Adipocyte (in vitro differentiated cells): ENCODE measurements at places on chromosomes 7 and 10.

- DNase-seq = peak; percentile 93
Observed at GRCh38 chr7:28405662-28406061, 6.7 kb upstream of the CREB5 start.

- DNase-seq = no peak
Observed at GRCh38 chr7:73834626-73835191, 3.9 kb downstream of the CLDN4 start.

- DNase-seq = no peak
Observed at GRCh38 chr10:131653554-131654470, 247.0 kb upstream of the PPP2R2D start.

DNA sequence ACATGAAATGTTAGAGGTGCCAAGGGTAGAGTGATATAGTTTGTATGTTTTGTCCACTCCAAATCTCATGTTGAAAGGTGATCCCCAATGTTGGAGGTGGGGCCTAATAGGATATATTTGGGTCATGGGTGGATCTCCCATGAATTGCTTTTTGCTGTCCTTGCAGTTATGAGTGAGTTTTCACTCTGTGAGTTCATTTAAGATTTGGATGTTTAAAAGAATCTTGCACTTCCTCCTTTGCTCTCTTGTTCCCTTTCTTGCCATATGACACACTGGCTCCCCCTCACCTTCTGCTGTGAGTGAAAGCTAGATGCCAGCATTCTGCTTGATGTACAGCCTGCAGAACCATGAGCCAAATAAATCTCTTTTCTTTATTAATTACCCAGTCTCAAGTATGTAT, 269.2 kb downstream of the ZWINT start:
- no peak for DNase-seq

DNA sequence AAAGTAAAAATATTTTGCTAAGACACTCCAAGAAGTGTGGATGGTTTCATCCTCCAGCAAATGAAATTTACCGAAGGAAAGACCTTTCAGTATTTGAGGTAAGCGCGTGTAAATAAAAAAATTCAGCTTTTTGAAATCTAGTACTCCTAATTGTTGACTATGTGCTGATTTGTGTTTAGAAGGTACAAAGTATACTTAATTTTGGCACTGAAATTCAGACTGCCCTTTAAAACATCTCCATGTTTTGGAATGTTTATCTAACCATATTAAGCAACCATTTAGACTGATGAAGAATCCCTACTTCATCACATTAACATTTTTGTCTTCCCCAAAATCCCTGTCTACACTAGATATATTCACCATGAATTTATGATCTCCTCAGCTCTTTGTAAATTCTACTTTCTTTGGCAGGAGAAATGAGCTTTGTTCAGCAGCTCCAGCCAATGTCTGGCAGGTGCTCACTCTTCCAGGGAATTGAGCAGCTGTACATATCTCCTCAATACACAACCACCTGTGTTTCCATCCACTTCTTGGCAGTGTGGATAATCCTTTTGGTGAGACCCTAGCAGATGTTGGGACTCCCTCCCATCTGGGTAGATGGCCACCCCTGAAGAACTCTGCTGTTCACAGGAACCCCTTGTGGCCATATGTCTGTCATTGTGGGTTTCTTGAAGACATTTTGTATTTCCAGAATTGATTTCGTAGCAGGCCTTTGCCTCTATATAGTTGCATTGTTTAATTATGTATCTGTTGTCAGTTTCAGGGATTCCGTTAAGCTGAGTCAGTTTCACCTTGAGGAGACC, 129.4 kb upstream of the SAMD8 start:
- no peak for DNase-seq

DNA sequence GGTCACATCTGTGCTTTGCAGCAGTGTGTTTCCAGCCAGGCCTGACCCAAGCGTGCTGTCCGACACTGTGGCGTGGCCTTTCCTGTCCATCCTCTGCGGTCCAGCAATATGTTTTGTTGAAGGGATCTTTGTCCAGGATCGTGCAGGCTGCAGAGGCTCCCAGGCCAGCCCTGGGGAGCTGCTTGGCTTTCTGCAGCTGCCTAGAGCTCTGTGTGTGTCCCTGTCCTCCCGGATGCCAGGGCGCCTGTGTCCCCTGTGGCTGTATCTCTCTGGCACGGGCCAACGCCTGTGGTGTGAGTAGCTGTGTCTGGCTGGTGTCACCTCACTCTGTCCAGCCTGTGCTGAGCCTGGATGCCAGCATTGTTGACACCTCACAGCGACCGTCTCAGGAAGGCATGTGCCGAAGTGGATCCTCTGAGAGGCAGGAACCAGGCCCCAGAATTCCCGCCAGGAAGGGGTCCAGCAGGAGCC, 94.5 kb downstream of the INPP5A start:
- DNase-seq = no peak

GRCh38 chr7:51129527-51130472, 186.8 kb downstream of the COBL start:
- no peak for DNase-seq

GRCh38 chr7:46680147-46680546, 759.1 kb upstream of the IGFBP3 start:
- no peak for DNase-seq

GRCh38 chr7:117036053-117036669, 82.9 kb downstream of the ST7 start:
- DNase-seq = no peak

DNA sequence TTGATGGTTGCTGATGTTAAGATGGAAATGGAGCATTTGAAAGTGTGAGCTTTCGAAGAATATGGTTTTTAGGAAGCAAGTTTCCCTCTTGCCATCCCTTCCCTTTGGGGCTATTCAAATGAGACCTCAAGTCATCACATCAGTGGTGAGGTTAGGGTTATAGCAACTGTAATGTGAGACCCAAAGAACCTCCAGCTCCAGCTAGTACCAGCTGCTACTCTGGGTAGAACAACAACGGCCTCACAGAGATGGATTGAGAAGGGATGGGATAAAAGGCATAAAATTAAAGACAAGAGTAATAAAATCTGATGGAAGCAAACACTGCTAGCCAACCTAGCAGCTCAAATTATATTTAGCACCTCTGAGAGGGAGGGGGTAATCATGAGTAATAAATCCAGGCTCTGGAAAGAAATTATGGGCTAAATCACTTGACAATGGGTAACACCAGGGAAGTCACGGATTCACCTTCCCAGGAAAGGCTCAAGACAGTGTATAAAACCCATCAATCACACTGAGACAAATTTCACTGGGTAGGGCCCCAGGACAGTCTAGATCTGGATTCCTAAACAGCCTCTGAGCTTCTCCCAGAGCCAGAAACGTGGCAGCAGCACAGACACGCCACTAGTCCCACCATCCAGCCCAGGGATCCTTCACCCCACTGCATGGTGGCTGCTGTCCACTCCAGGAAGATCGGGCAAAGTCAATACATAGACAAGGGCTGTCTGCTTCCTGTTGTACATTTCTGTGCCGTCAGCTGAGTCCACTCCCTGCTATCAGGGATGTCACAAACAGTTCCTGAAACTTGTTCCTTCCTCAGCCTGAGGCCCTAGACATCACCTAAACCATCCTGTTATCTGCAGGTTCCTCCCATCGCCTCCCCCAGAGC, 151.1 kb downstream of the GFRA1 start:
- no peak for DNase-seq

DNA sequence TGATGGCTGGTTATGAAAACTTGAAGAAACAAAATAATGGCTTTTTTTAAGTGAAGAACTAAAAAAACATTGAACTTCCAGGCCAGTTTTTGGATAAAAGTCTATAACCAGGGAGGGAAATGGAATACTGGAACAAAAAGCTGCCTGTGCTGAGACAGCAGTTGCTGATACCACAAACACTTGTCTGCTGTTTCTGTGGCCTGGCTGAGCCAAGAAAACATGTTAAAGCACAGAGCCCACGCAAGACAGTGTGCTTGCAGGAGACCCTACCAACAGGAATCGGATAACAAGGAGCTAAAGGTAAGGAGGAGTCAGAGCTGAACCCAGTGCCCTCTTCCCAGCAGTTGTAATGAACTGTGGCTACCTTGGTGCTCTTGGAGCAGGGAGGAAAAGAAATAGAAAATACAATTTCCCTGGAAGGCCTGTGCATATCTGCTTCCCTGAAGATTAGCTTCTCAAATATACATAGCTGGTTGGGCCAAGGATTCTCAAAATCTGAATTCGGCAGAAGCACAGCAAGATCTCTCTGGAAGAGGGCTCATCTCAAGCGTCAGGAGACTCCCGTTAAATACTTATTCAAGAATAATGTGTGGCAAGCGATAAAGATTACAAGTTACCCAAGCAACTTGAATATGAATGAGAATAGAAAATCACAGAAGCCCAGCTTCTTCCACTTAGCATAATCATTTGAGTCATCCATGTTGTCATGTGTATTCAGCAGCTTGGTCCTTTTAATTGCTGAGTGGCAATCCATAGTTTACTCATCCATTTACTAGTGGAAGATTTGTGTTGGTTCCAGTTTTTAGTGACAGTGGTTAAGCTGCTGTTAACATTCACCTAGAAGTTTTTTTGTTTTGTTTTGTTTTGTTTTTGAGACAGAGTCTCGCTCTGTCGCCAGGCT, 87.6 kb downstream of the NOD1 start:
- DNase-seq = no peak

GRCh38 chr10:46028584-46029460, 1.6 kb downstream of the NCOA4 start:
- DNase-seq = peak; percentile 83

DNA sequence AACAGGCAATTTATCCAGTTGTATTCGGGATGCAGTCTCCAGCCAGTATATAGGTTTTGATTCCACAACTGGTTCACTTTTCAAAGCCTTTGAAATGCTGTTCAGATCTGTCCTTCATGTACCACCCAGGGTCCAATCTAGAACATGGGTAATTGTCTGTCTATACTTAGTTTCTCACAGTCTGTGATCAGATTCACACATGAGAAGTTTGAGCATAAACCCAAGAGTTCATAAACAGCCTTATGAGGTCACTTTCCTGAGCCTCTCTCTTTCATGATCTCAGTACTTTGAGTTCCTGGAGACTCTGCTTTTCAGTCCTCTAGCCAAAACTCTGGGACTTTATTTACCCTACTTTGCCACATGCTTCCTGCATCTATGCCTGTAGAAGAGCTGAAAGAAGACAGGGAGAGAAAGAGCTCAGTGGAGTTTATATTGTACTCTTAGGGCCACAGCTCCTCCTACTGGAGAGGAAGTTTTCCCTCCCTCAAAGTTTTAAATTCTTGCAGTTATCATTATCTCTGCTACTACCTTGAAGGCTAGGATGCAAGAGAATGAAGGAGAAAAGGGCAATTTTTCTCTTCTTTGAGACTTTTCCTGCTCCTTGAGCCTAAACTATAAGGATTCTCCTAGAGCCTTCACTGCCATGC, 172.0 kb downstream of the ZEB1 start:
- DNase-seq = peak; percentile 29

GRCh38 chr10:73810735-73811465, 498 bp downstream of the NDST2 start:
- DNase-seq = peak; percentile 63

DNA sequence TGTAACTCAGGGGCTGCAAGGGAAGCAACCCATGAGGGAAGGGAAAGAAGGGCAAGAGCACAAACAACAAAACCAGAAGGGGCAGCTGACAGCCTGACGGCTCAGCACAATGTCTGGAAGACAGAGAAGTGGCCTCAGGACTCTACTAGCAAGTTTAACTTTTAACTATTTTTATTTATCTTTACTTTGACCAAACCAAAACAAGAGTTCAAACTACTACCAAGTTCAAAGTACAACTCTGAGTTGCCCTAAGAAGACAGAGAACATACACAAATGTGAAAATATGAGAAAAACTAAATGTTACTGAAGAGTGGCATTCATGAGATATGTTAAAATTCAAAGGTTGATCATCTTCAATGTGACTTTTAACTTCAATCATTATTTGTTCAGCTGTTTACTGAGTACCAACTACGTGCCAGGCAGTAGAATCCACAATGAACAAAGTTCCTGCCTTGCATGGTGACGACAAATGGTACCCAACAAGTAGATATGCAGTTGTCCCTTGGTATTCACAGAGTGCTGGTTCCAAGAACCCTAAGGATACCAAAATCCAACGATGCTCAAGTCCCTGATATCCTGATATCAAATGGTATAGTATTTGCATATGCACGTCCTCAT, 19.7 kb downstream of the NUDCD3 start:
- no peak for DNase-seq

DNA sequence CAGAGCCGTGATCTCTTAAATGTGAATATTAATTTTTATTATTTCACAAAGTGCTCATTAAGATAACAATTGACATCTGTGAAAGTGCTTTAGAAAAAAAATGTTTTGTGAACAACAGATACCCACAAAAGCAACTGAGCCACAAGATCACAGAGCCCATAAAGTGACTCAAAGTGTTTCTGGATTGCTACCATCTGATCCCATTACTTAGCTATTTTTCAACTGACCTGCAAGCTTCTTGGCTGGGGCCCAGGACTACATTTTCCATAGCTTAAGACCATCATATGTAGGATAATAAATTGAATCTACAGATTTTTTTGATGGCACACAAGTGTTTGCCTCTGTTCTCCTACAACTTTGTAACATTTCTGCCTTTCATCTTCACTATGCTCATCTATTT, 674.4 kb downstream of the PHTF2 start:
- DNase-seq = no peak

DNA sequence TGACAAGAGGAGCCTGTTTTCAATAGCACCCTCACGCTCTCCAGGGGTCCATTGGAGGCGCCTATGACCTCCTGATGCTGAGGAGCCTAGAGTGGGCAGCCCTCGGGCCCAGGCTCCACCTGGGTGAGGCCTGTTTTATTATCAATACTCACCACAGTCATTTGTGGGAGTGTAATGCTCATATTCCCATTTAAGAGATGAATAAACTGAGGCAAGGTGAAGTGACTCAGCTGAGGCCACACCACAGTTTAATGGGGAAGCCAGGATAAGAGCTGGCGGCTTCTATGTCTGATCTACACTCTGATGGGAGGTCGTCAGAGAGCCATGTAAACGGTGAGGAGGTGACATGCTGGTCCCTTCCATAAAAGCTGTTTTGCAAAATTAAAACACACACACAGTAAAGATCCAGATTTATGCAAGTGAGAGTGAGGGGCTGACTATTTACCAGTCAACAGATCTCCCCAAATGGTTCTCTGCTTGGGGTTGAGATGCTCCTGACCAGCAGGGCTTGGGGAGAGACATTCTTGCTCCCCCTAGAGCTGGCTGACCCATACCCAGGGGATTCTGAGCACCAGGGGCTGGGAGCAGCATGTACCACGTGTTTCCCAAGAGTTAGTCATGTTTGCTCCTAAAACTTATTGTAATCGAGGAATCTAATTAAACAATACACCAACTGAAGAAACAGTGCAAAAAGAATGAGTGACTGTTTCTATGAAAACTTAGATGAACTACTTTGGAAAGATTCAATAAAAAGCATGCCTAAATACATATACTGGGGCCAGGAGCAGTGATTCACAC, 81.0 kb upstream of the INSIG1 start:
- no peak for DNase-seq

GRCh38 chr10:116909307-116909706, 60.0 kb downstream of the ENO4 start:
- DNase-seq = no peak

DNA sequence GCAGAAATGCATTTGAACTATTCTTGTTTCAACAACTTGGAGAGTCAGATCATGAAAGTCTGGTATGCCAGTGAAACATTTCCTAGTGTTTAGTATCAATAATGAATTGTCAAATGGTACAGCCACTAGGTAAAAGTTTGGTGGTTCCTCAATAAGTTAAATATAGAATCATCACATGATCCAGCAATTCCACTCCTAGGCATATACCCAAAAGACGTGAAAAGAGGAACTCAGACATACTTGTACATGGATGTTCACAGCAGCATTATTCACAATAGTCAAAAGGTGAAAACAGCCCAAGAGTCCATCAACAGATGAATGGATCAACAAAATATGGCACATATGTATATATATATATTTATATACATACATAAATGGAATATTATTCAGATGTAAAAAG, 67.0 kb upstream of the HPS1 start:
- DNase-seq = no peak

GRCh38 chr10:121084675-121085070, 233.5 kb downstream of the WDR11 start:
- DNase-seq = no peak
